Purkinje cell (primary cell): ENCODE measurements at places on chromosomes 2 and 18. TPM values are rescaled to one million over a fixed set of nuclear protein-coding genes. Genes with fewer than 3 reads are reported as not detected.

Gene ASB3
- 40.3 and 48.4 TPM in 2 replicates for polyA plus RNA-seq

Gene SNED1
- polyA plus RNA-seq = 0.66 and 2.8 TPM in 2 replicates

Gene GLI2
- polyA plus RNA-seq = 0.19 and 0.83 TPM in 2 replicates

Gene ECEL1
- polyA plus RNA-seq = not detected in 2 replicates

Gene ADGRF3
- not detected in 2 replicates for polyA plus RNA-seq

Gene COPS8
- polyA plus RNA-seq = 419 and 451 TPM in 2 replicates

Gene TMEM198
- polyA plus RNA-seq = 0.97 and 0.99 TPM in 2 replicates

Gene TBR1
- 16.6 TPM in 1 of 2 replicates, not detected in the other for polyA plus RNA-seq

Gene CNTNAP5
- polyA plus RNA-seq = 36.3 and 40.2 TPM in 2 replicates

Gene ATP6V1B1
- polyA plus RNA-seq = not detected in 2 replicates
